ENCODE measurements at places on chromosomes 6 and 20.

- no peak for DNase-seq
Measured at GRCh38 chr20:58310291-58310782, 822 bp downstream of the RAB22A start.

- no peak for DNase-seq
Measured at GRCh38 chr20:49503176-49503575, 20.7 kb upstream of the KCNB1 start.

GRCh38 chr6:81995548-81996289, 243.2 kb upstream of the TENT5A start:
- no peak for DNase-seq

GRCh38 chr6:32785781-32786533, 22.6 kb upstream of the HLA-DQB2 start:
- no peak for DNase-seq

GRCh38 chr6:97594844-97595243, 311.8 kb upstream of the MMS22L start:
- DNase-seq = no peak

GRCh38 chr6:148440877-148441453, 98.3 kb downstream of the SASH1 start:
- DNase-seq = no peak

DNA sequence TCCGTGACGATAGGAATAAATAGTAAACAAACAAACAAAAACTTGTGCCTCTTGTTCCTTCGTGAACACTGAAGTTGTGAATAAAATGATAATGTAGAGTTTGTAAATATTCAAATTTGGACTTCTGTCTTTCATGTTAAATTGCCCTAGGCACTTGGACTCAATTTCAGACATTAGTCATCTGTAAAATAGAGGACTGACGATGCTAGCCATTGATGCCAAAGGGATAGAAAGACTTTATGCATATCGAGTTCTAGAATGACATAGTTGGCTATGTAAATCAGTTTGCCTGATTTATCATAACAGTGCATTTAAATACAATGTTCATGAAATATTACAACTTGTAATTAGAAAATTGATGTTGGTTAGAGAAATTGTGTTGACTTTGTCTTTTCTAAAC, 45.9 kb upstream of the FLRT3 start:
- DNase-seq = no peak

GRCh38 chr20:6579417-6579816, 188.1 kb upstream of the BMP2 start:
- DNase-seq = no peak

DNA sequence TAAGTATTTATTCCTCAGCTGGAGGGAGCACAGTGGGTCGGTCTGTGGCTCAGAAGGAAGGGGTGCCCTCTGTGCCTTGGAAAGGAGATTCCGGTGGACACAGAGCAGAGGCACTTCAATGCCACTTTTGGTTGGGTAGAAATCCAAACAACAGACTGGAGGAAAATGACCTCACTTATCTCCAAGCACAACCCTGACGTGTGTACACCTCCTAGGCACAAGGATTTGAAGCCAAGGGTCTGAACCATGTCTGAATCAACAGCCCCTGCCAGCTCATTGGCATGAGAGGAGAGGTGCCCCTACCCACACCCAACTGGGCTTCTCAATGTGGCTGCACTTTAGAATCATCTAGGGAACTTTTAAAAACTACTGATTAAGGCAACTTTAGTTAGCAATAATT, 13.4 kb downstream of the CD24 start:
- DNase-seq = no peak

DNA sequence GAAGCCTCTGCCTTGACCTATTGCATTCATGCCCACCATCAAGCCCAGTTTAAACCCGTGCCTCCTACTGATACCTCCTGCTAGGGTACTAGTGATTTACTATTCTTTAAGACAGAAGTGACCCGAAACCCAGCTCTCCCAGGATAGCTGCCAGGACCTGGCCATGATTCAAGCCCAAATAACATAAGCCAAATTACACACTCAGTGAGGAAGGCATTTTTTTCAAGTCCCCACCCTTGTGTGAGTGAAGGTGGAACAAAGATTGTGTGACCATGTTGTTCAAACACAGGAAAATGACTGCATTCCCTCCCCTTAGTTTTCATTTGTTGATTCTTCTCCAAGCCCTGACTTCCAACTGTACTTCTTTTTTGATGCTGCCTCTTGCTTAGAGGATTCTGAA, 3.7 kb upstream of the KAT14 start:
- DNase-seq = no peak

- DNase-seq = no peak
Measured at GRCh38 chr20:35515949-35516645, 13.4 kb downstream of the C20orf173 start.

GRCh38 chr20:48262466-48262865, 477.2 kb upstream of the SULF2 start:
- DNase-seq = no peak

GRCh38 chr6:40183902-40184301, 249.6 kb upstream of the MOCS1 start:
- no peak for DNase-seq

DNA sequence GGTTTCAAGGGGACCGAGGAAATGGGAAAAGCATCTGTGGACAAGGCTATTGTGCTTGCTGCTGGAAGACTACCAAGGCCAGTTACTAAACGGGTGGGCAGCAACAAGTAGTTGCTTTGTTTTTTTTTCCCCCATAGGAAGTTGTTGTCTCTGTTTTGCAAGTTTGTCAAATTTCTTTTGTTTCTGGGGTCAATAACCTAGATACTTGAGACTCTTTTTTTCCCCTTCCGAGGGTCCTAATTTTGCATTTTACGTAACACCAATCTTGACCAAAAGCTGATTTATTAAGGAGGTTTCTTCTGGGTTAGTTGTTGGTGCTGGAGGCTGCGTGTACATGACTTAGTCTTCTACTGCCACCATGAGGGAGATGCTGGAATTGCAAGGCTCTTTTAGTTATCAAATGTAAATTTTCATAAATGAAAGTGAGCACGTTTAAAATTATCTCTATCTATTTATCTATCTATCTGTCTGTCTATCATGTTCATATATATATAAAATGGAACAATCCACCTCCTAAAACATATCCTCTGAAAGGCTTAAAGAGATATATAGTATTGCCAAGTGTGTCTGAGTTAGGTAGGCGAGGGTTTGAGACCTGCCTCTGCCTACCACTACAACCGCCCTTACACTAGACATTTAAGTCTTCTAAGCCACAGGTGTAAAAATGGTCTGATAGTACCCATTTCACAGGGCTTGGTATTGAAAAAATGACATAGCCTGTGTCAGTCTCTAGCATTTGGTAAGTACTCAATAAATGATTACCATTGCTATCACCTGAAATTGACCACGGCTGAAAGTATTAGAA, 60.2 kb downstream of the GCLC start:
- peak; percentile 21 for DNase-seq

DNA sequence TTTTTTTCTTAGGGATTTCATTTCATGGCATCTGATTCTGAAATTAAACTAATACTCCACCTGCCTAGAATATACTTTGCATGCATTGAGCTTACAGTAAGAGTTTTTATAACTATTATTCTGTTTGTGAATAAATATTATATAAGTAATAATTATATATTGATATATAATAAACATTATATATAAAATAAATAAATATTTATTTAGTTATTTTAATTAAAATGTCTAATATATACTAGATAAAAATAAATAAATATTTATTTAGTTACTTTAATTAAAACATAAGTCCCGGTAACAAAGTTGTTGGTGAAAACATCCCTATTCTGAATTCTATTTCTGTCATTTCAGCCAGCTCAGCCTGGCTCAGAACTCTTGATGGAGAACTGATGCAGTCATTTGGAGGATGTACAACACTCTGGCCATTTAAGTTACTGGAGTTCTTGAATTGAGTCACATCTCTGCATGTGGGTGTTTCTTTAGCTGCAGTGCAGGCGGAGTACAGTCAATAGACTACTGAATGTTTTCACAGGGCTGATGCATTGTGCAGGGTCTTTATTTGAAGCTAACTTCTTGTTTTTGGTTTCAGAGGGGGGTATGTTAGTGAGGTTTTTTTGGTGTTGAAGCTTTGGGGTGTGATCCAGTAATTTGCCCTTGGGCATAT, 508.9 kb upstream of the ADGRB3 start:
- no peak for DNase-seq

GRCh38 chr6:49776444-49776843, 10.6 kb downstream of the PGK2 start:
- DNase-seq = no peak

- DNase-seq = no peak
Measured at GRCh38 chr20:38859070-38859690, 53.7 kb downstream of the PPP1R16B start.

GRCh38 chr6:150531957-150532356, 67.7 kb upstream of the PLEKHG1 start:
- DNase-seq = no peak

DNA sequence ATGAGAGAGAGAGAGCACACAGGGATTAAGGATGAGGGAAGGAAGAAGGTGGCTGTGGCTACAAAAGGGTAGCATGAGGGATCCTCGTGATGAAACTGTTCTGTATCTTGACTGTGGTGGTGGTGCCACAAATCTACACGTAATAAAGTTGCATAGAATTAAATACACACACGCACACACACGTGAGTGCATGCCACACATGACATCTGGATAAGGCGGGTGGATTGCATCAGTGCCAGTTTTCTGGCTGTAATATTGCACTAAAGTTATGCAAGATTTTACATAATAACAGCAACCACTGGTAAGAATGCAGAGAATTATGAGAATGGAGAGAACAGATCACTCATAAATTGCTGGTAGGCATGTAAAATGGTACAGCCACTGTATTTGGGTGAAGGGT, 16.9 kb upstream of the STK35 start:
- no peak for DNase-seq

DNA sequence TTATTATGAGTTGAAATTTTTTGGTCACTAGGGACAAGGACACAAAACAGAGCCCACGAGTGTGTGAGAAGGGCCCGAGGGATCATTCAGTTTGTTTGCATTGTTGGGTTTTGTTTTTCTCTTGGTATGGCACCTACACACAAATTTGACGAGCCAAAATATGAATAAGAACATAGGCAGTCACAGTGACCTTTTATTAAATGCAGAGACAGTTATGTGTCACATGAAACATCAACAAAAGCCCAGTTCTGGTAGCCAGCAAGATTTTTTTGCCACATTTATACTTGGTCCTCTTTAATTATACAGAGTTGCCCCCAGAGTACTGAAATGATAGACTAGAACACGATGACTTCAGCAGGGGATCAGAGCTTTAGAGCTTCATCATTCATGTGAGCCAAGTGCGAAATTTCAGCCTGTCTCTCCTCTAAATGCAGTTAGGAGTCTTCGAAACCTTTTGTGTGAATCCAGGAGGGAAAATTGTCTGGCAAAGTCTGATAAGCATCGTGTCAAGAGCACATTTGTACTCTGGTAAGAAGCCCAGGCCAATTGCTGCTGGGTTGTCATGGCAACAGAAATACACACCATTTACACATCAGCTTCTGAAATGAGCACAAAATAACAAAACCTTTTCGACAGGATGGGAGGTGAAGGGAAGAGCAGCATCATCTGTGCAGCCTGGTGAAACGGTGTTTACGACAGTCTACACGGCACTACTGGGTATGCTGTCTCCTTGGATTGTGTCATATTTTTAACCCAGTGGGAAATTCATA, 79.2 kb upstream of the RIPOR2 start:
- DNase-seq = no peak

- DNase-seq = no peak
Measured at GRCh38 chr6:89944181-89944755, 50.0 kb downstream of the GJA10 start.

DNA sequence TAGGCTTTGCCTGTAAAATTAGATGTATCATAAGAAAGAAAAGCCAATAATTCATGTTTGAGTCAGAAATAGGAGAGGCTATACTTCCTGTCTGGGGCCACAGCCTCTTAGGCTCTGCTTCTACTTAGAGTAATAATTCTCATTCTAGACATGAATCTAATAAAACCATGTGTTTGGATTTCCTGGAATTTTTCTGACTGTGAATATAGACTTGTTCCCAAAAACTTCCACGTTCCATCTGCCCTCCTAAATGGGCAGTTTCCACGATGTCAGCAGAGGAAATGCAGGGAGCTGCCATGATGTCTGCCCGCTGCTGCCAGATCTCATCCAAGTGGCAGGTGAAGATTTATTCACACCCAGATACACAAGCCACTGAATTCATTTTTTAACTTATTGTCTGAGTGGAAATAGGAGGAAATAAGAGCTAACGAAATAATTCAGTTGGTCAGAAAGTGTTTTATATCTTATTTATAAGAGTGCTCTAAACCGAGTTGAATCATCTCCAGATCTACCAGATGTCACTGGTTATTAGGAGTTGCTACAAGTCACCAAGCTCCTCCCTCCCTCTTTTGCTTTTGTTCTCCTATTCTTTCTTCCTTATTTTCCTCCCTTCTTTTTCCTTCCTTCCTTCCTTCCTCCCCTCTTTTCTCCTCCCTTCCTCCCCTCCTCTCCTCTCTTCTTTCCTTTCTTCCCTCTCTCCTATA, 69.3 kb downstream of the ALDH8A1 start:
- DNase-seq = no peak

- DNase-seq = no peak
Measured at GRCh38 chr6:14120546-14120945, 3.0 kb downstream of the CD83 start.

DNA sequence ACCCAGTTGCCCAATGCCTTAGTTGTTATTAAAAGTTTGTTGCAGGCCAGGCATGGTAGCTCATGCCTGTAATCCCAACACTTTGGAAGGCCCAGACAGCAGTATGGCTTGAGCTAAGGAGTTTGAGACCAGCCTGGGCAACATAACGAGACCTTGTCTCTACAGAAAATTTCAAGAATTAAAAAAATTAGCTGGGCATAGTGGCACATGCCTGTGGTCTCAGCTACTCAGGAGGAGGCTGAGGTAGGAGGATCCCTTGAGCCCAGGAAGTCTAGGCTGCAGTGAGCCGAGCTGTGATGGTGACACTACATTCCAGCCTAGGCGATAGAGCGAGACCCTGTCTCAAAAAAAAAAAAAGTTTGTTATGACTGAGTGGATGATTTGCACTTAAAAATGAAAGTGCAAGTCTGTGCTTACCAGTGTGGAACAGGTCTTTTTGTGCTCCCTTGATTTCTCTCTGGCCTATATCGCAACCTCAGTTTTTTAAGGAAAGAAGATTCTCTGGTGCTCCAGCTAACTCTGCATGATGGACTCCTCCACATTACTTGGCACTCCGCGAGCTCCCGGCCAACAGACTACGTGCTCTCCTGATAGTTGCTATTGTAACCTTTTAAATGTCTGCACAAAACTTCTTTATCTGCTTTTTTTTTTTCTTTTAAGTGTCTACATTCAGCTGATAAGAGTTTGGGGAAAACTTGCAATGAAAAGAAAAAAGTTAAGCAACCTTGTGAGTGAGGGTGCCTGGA, 22.1 kb downstream of the ZKSCAN3 start:
- no peak for DNase-seq

GRCh38 chr6:158072083-158072721, 90.5 kb downstream of the SYNJ2 start:
- peak; percentile 55 for DNase-seq

- no peak for DNase-seq
Measured at GRCh38 chr20:13205848-13206434, 15.1 kb upstream of the ISM1 start.

GRCh38 chr6:67881706-67882065, 753.4 kb upstream of the ADGRB3 start:
- no peak for DNase-seq

- no peak for DNase-seq
Measured at GRCh38 chr20:23368316-23369071, 6.5 kb downstream of the GZF1 start.

GRCh38 chr6:148432462-148433195, 90.0 kb downstream of the SASH1 start:
- no peak for DNase-seq

Data from stimulated activated CD8-positive, alpha-beta memory T cell treated with anti-CD3 and anti-CD28 coated beads, Interleukin-2, amount 100 ng/mL, for 1 hour (primary cell).